Activated CD8-positive, alpha-beta T cell treated with anti-CD3 and anti-CD28 coated beads, Interleukin-2, amount 10 ng/mL, durations not matched to agents 7 days and 5 days (primary cell): ENCODE measurements at places on chromosomes 5 and 9. TPM values are rescaled to one million over a fixed set of nuclear protein-coding genes. Genes with fewer than 3 reads are reported as not detected.

DNA sequence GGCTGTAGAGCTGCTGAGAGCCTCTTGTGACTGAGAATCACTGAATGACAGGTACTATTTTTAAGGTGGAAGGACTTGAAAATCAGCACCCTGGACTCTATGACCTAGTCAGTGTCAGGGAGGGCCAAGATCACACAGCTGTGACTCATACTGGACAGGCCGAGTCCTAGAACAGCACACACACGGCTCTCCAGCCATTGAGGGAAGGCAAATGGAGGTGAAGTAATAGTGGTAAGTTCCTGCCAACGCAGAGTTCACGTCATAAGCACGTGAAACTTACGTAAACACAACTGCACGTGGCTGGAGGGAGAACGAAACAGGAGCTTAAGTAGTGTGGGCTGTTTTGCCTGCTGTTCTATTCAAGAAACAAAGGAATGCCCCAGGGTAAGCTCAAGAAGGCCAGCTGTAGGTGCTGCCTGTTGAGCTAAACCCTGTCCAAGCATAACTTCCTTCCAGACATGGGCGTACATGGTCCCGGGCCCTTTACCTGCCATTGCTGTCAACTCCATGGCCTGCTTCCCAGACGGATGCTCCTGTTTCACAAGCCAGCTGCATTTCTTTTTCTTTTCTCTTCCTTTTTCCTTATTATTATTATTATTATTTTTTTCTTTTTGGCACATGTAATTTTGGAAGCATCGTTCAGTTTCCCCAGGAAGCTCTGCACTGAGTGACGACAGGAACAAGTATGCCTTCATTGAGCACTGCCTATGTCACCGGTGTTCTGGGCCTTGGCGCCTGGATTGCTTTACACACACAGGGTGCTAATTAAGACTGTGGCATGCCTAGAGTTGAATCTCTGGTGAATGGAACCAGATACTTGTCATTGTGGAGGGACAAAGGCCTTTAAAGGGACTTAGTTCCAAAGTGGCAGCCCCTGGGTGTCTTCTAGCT lies 10.2 kb upstream of the LCP2 start:
- DNase-seq = no peak

DNA sequence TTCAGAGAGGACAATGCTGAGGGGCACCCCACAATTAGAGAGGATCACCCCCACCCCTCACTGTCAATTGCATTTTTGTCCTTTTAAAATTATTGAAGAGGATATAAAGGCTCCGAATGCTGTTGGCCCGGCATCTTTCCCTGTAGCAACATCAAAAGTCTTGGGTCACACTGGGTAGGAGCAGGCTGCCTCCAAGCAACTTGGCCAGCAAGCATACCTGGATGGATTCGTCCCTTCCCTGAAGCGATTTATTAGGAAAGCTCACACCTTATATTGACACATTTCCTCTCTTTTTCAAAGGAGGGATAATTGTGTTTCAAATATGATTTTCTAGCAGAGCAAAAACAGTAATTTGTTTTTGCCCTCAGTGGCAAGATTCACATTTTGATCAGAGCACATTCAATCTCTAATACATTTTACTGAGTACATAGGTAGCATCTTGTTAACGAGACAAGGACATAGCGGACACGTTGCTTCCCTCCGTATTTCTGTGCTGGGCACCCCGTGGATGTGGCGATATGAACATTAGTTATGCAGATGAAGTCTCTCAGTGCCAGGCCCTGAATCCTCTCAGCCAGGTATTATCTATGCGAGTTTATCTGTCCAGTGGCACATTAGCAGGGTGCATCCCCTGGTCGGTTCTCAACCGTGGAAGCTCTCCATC lies 321.5 kb downstream of the NTRK2 start:
- DNase-seq = no peak

DNA sequence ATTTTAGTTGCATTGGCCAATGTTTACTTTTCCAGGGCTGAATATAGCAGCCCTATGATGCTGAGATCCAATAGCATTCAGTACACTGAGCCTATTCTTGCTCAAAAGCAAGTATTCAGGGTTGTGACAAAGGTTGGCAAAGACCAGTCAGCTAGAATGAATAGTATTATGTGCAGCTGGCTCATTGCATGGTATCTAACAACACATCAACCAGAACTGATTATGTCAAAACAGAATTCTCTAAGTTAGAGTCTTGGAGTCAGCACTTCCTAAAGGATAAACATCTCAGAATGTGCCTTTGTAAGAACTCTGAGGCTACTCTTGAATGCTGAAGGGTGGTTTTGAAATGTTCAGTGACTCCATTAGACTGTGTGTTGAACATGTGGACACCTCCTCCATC lies 774.5 kb upstream of the RGMB start:
- DNase-seq = no peak

DNA sequence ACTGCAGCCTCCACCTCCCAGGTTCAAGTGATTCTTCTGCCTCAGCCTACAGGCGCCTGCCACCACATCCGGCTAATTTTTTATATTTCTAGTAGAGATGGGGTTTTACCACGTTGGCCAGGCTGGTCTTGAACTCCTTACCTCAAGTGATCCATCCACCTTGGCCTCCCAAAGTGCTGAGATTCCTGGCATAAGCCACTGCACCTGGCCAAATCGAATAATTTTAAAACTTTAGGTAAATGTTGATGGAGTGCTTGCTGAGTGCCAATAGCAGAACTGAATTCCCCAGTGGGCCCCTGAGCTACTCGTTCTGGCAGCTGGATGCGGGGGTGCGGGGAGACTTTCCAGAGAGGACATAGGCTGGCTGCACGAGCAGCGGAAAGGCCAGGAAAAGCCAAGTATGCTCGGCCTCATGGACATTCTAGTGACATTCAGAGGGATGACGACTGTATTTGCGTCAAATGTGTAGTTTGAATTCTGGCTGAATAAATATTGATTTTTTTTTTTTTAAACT lies 16.8 kb downstream of the TRAF2 start:
- no peak for DNase-seq

GRCh38 chr9:133768859-133769510 lies 30.8 kb upstream of the SARDH start:
- no peak for DNase-seq

- no peak for DNase-seq
Measured at GRCh38 chr5:4216142-4216541, 620.5 kb downstream of the IRX1 start.

DNA sequence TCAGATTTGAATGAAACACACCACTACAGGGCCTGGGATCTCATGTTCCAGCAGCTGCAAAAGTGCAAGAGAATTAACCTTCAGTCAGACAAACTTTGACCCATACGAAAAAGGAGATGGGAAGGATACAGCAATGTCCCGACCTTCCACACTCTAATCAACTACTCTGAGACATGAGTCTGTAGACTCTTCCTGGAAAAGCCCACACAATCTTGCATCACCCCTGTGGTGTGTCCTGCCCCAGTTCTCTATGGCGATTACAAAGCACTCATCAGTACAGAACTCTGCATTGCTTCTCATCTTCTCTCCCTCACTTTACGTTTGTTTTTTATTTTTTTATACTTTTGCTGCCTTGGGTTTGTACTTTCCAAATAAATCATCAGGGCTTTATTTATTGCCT lies 241.0 kb upstream of the KIF2A start:
- no peak for DNase-seq

GRCh38 chr5:97363577-97363976 lies 180.5 kb upstream of the RIOK2 start:
- no peak for DNase-seq

DNA sequence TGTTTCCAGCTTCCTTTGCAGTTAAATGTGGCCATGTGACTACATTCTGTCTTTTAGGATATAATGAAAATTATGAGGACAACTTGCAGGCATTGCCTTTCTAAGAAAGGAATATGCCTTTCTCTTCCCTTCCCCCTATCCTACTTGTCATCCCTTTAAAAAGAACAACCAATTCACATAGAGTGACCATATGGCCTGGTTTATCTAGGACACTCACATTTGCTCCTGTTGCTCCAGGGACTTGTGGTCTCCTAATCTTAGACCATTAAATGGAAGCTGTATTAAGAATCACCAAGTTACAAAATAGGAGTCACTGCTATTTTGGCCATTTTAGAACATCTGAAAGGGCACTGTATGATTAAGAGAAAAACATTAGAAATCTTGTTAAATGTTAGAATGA lies 520.3 kb downstream of the DTWD2 start:
- DNase-seq = no peak

GRCh38 chr5:56567278-56567677 lies 248.1 kb upstream of the MAP3K1 start:
- DNase-seq = no peak

DNA sequence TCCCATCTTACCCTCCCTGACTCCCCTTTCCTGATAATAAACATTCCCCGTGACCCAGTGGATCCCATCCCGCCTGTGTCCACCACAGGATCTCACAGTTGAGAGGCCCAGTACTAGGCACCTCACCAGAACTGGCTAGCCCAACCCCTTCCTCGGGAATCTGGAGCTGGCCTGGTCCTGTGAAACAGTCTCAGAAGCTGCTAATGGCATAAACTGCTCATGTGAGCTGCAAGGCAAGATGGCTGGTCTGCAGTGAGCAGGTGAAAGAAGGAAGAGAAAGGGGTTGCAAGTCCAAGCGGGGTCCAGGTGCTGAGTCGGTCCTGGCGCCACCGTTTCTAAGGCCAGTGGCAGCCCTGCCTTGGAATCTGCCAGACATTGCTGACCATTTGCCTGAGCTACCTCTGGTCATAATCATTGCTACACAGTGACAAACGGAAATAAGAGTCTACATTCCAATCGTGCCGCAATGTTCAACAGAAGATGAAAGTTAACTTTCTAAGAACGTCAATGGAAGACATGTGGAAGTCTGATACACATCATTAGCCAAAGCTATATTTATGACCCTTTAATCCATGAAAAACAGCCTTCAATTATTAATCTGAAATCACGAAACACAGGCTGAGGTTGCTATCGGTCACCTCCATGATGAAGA lies 33.7 kb downstream of the DNAH5 start:
- no peak for DNase-seq

GRCh38 chr9:129416821-129417539 lies 203.9 kb downstream of the C9orf50 start:
- DNase-seq = no peak

- no peak for DNase-seq
Measured at GRCh38 chr5:164721656-164722055, 1216.2 kb downstream of the MAT2B start.

- DNase-seq = no peak
Measured at GRCh38 chr5:141574122-141574510, 44.7 kb downstream of the DIAPH1 start.

- DNase-seq = no peak
Measured at GRCh38 chr9:137582286-137582860, 3.6 kb upstream of the DPH7 start.

DNA sequence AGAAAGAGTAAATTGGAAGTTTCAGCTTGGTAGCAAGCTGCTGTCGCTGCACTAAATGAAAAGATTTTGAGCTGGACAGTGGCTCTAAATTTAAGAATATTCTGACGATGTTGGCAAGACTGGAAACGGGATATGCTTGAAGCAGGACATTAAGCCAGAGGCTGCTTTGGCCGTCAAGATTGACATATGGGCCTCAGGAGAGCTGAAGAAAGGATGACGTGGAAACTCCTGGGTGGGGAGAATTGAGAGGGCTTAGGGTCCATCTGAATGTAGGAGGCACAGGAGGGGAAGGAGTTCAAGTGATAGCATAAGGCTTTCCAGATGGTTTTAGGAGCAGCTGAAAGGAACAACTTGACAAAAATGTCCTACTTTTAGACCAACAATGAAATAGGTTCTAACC lies 108.9 kb downstream of the PAPPA start:
- DNase-seq = no peak

DNA sequence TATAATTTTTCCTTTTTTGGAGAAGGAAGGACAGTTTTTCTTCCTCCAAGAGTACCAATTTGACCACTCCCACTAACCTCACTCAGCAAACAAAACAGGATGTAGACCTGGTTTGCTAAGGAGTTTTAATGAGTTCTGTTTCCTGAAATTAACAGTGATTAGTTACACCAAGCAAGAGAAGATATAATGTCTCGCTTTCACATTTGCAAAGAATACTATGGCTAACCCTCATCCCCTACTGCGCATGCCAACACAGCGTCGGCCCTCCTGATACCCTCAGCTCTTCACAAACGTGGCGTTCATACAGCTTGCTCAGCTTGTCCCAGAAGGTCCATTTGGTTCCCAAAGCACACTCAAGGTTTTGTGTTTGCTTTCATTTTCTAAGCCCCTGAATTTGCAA lies 41.9 kb upstream of the IPPK start:
- DNase-seq = peak; percentile 30

- no peak for DNase-seq
Measured at GRCh38 chr5:3634061-3634460, 38.4 kb downstream of the IRX1 start.

GRCh38 chr5:91499943-91500531 lies 116.9 kb upstream of the ARRDC3 start:
- no peak for DNase-seq

GRCh38 chr9:16732546-16732945 lies 137.9 kb downstream of the BNC2 start:
- DNase-seq = no peak

- DNase-seq = no peak
Measured at GRCh38 chr9:9771314-9771713, 841.5 kb downstream of the PTPRD start.

DNA sequence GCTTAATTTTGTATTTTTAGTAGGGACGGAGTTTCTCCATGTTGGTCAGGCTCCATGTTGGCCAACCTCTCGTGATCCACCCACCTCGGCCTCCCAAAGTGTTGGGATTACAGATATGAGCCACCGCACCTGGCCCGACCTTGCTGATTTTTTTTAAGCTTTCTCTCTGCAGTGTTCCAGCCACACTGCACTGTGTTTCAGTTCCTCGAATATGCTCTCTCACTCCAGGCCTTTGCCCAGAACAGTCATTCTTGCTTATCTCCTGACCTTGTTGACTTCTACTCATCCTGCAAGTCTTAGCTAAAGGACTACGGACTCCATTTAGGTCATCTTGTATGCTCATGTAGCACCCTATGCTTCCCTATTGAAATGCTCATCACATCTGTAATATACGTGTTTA lies 3.3 kb downstream of the SNAPC3 start:
- no peak for DNase-seq

EDIL3 gene
- not detected for total RNA-seq

TAF11L10 gene
- not detected for total RNA-seq

ALDH1A1 gene
- total RNA-seq = not detected

GPR151 gene
- total RNA-seq = not detected

CSF1R gene
- total RNA-seq = not detected

ARHGEF39 gene
- 17.2 TPM for total RNA-seq

COL5A1 gene
- total RNA-seq = 0.08 TPM

NINJ1 gene
- 20.8 TPM for total RNA-seq

TAF11L5 gene
- total RNA-seq = not detected

CSNK1A1 gene
- total RNA-seq = 163 TPM
